A549 treated with CORT108297 at 1 μM for 4 hours (cell line): ENCODE measurements at places on chromosomes 2 and 18. TPM values are rescaled to one million over a fixed set of nuclear protein-coding genes. Genes with fewer than 3 reads are reported as not detected.

WDR7 gene
- 3.0 to 3.8 TPM (median 3.1 TPM) in 5 replicates for total RNA-seq

ABCA12 gene
- 0.15 to 0.40 TPM (median 0.29 TPM) in 5 replicates for total RNA-seq

OTOS gene
- total RNA-seq: 0.19 TPM in 1 of 5 replicates, not detected in the others

HSBP1L1 gene
- 10.7 to 14.2 TPM (median 12.6 TPM) in 5 replicates for total RNA-seq

NDUFAF7 gene
- 18.1 to 20.6 TPM (median 19.8 TPM) in 5 replicates for total RNA-seq

TNFAIP6 gene
- 1.0 to 2.0 TPM (median 1.4 TPM) in 5 replicates for total RNA-seq

RBM43 gene
- total RNA-seq: 2.5 to 3.7 TPM (median 3.4 TPM) in 5 replicates

COL3A1 gene
- 0.10 to 0.27 TPM (median 0.26 TPM) in 5 replicates for total RNA-seq

GPR45 gene
- total RNA-seq: not detected in 5 replicates

ARHGEF4 gene
- total RNA-seq: 5.7 to 9.0 TPM (median 8.2 TPM) in 5 replicates

MC2R gene
- total RNA-seq: not detected in 5 replicates

CXCR1 gene
- total RNA-seq: not detected in 5 replicates

FAP gene
- 0.16 TPM in 1 of 5 replicates, not detected in the others for total RNA-seq

UBXN4 gene
- total RNA-seq: 33.0 to 47.0 TPM (median 41.2 TPM) in 5 replicates

SYT4 gene
- not detected in 5 replicates for total RNA-seq

SATB2 gene
- total RNA-seq: 2.7 to 3.6 TPM (median 3.3 TPM) in 5 replicates

AKAIN1 gene
- not detected in 5 replicates for total RNA-seq

MYOM1 gene
- 0.05 to 0.29 TPM (median 0.12 TPM) in 5 replicates for total RNA-seq

SERPINB12 gene
- total RNA-seq: not detected in 5 replicates

GCKR gene
- total RNA-seq: 0.13 to 0.58 TPM (median 0.30 TPM) in 5 replicates

HOXD1 gene
- 0.16 to 0.32 TPM (median 0.18 TPM) in 5 replicates for total RNA-seq

KLHL14 gene
- total RNA-seq: not detected in 5 replicates

ZNF397 gene
- 3.4 to 4.9 TPM (median 4.6 TPM) in 5 replicates for total RNA-seq

C1GALT1C1L gene
- 1.6 to 3.0 TPM (median 1.7 TPM) in 5 replicates for total RNA-seq

G6PC2 gene
- total RNA-seq: not detected in 5 replicates

DPP4 gene
- 0.36 to 0.73 TPM (median 0.54 TPM) in 5 replicates for total RNA-seq

RTP5 gene
- not detected in 5 replicates for total RNA-seq

POTEE gene
- 0.03 to 0.07 TPM (median 0.06 TPM) in 5 replicates for total RNA-seq

GKN1 gene
- total RNA-seq: 0.60 to 1.1 TPM (median 0.68 TPM) in 5 replicates

GPR35 gene
- 0.59 to 1.3 TPM (median 0.94 TPM) in 5 replicates for total RNA-seq

POTEI gene
- 0.01 TPM in 2 of 5 replicates, not detected in the others for total RNA-seq

PLGLB1 gene
- 0.38 to 1.0 TPM (median 0.80 TPM) in 5 replicates for total RNA-seq

FKBP7 gene
- total RNA-seq: 5.9 to 13.5 TPM (median 9.8 TPM) in 5 replicates

TTC31 gene
- total RNA-seq: 15.5 to 20.4 TPM (median 17.6 TPM) in 5 replicates

CCL20 gene
- 2.7 to 7.7 TPM (median 5.4 TPM) in 5 replicates for total RNA-seq

SNTG2 gene
- not detected in 5 replicates for total RNA-seq

TMEM182 gene
- total RNA-seq: 3.6 to 5.9 TPM (median 5.3 TPM) in 5 replicates
